ENCODE measurements at places on chromosomes 2 and 18. TPM values are rescaled to one million over a fixed set of nuclear protein-coding genes. Genes with fewer than 3 reads are reported as not detected.

- DNase-seq, result no peak
These were observed 1.8 kb downstream of the CNNM3 start for GRCh38 chr2:96817882-96818281.

DNA sequence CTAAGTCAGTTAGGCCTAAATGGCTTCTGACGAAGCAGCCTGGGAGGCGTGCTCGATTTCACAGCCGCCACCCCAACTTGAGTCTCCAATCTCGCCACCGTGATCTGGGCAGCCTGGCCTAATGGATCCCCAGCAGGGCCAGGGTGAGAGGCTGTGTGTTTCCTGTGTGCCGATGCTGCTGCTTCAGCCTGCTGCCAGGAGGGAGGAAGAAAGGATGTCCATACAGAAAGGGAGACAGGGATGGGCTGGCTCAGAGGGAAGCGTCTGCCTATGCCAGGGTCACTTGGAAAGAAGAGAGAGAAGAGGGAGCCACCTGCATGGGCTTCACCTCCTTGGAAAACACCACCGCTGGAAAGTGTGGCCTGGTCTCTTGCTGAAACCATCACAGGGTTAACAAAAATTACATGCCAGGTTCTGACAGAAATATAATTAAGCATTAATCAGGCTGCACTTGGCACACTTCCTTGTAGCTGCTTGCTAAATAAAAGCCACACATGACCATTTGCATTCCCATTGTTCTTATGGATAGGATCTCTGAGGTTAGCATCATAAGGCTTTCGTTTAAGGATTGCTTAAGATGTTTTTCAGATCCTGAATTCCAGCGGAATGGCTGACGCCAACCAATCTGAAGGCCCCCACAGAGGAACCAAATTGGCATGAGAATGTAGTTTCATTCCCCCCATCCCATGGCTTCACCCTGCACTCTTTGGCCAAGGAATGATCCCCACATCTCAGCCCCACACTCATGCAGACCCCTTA, 108.8 kb upstream of the SLC1A4 start:
- no peak for DNase-seq

GRCh38 chr2:39871291-39871761, 92.3 kb upstream of the THUMPD2 start:
- peak; percentile 5 for DNase-seq

DNA sequence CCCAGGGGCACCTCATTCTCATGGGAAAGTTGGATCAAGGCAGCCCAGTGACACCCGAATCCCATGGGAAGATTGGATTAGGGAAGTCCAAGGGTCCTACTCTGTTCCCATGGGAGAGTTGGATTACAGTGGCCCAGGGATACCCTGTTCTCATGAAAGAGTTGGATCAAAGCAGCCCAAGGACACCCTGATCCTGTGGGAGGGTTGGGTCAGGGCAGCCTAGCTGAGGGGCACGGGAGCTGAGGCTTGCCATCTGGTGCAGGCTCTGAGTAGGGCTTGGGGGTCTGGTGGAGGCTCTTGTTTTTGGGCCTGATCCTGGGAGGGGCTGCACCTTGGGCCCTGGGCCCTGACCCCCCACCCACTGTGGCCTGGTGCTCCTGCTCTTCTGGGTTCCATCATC, 87.1 kb downstream of the ACKR3 start:
- DNase-seq, result no peak

DNA sequence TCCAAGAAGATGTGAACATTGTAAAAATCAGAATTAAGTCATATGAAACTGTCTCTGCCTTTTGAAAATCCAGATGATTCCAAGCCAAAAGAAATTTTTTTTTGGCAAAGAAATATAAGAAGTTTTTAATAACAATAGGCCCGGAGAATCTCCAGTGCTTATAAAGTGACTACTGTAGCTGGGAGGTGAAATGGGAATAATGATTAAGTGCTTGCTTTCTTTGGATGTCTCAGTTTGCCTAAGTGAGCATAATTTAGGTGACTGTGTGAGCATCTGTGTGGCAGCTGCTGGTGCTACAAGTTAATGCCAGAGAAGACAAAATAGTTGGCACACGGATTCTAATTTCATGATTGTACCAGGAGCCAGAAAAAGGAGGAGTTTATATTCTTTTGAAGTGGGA, 185.0 kb downstream of the LTBP1 start:
- DNase-seq, result no peak

DNA sequence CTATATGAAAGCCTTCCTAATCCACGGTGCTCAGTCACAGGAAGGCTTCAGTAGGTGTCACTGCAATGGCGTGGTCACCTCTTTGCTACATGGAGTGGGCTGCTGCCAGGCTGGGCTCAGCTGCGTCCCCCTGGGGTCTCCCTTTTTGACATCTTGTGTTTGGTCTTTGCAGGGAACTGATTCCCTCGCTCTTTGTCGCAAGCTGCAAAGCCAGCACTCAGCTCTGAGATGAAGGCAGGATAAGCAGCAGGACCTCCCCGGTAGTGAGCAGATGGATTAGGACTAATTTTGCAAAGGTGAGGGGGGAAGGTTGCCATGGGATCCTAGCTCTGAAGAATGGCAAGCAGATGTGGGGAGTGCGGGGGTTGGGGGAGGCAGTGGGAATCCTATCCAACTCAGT, 173.9 kb upstream of the ARL4C start:
- DNase-seq, result no peak

GRCh38 chr2:138676619-138677021, 103.6 kb downstream of the NXPH2 start:
- no peak for DNase-seq

DNA sequence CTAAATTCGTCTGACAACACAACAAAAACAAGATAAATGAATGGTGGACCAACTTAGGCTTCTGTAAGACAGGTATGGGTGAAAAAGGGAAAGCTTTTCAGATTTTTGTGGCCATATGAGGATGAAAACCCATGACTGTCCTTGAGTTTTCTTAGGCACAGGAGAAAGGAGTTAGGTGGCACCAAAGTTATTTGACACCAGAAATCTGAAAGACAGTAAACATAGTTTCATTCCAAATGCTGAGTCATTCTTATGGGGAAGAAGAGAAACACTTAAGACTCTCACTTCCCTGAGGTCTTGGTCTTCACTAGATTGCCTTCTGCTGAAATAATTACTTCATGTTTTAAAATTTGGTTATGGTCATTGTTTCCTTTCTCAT, 5.2 kb upstream of the GPD2 start:
- no peak for DNase-seq

DNA sequence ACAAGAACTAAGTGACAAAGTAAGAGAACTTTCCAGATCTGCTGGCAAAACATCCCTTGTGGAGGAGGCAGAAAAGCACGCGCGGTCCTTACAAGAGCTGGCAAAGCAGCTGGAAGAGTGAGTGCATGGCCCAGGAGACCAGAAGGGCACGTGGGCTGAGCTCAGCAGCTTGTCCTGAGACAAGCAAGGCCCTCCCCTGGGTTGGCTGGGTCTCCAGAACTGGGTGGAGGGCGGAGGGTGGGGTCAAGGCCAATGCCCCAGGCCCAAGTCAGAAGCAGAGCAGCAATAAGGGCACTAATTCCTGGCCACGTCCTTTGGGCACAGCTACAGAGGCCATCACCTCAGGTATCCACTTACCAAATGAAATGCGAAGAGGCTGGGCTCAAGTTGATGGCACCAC, 110.6 kb upstream of the TTC39C start:
- no peak for DNase-seq

- no peak for DNase-seq
These were observed 42.9 kb upstream of the SLC35F5 start for GRCh38 chr2:113799375-113799774.

GRCh38 chr18:7723558-7723957, 156.4 kb downstream of the PTPRM start:
- DNase-seq, result no peak

GRCh38 chr18:37533647-37534584, 31.7 kb downstream of the CELF4 start:
- DNase-seq, result no peak

DNA sequence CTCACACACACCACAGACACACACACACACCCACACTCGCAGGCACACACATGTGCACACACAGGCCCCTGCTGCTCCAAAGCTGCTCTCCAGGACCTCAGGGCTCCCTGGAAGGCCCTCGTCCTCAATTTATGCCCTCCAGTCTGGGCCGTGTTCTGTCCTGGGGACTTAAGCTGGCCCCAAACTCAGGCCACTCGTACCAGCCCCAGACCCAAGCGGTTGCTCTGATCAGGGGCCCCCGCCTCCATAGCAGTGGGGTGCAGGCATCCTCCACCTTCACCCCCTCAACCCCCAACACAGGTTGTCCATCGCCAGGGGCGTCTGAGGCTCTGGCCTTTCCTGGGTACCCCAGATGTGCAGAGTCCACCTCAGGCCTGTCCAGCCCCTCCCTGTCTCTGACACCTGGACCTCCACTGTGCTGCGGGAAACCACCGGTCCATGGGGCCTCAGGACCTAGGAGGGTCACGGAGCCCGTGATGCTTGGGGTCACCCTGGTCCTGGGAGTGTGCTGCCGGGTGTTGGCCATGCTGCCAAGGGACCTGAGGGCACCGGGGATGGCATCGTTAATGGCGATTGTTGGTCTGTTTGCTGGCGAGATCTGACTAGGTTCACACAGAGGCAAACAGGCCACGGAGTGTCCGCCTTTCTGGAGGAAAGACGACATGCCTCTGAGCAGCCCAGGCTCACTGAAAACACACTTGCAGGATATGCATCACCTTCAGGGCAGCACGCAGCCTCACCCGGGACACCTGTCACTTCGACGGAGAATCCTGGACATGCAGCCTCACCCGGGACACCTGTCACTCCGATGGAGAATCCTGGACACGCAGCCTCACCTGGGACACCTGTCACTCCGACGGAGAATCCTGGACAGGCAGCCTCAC, 155.6 kb downstream of the NDUFA10 start:
- DNase-seq, result no peak

The IL1B gene
- 8.9 TPM for total RNA-seq

The DES gene
- not detected for total RNA-seq

The CYP27A1 gene
- total RNA-seq, result 15.8 TPM

The DOK6 gene
- 1.2 TPM for total RNA-seq

The SULT1C2 gene
- total RNA-seq, result not detected

The PAPOLG gene
- 14.3 TPM for total RNA-seq

All from glomerular endothelial cell (primary cell).